ENCODE measurements at places on chromosomes 4 and X.

DNA sequence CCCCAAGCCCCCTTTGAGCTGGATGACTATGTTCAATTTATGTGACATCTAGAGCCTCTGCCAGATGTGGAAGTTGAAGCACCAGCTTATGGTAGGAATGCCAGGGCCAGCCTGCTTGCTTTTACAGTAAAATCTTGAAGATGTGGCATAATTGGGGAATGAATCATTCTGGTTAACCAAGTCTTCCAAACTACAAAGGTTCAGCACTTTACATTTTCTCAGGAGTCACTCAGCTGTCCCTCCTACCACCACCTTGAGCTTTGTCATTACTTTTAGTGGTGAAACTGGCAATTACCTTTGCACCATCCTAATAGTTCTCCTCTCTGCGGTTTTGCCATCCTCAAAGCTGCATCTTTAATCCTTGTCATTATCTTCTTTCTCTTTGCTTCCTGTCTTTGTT, 172.2 kb downstream of the HS6ST2 start:
- no peak for DNase-seq

DNA sequence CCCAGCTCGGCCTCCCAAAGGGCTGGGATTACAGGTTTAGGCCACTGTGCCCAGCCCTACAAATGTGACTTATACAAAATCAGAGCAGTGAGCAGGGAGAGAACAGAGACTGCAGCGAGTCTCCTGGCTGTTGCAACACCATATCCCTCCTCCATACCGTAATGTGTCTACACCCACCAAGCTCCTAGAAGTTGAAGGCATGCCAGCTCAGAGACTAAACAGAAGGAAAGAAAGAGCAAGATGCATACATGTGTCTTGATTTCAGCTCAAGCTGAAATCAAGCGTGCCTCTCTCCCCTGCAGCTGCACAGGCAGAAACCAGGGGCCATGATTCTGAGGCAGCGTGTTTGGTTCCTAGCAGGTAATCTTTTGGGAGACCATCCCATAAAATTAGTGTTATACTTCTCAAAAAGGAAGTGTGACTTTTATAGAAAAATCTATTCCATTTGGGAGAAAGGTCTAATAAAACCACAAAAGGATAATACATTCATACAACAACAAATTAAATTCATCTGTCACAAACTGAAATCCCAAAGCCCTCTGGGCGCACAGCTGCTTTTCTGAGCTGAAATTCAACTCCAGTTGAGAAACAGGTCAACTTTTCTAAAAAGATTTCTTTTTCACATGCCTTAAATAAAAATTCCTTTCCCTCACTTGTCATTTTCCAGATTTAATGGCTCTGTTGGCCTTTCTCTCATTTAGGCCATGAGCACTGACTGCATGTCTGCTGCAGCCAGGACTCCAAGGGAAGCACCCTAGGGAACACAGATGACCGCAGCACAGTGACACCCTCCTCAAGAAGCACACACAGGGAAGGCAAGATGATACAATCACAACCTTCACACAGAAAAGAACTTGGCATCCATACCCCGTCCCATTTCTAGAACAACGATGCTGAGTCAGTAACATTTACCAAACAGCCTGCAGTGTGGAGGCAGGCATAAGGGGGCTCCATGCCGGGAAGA, 34.4 kb downstream of the AFAP1 start:
- no peak for DNase-seq

DNA sequence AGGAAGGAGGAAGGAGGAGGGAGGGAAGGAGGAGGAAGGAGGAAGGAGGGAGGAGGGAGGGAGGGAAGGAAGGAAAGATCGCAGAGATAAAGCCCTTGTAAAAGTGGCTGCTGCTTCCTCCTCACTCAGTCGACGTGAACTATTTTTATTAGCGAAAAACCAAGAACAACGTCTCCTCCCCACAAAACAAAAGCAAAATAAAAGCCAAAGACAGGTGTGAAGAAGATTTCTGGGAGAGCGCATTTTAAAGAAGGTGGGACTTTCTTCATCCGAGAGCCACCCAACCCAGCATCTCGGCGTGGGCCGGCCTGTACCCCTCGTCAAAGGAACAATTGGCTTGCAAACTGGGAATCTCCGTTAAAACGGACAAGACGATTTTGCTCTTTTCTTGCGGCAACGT, 40.7 kb upstream of the ASMTL start:
- DNase-seq: no peak

DNA sequence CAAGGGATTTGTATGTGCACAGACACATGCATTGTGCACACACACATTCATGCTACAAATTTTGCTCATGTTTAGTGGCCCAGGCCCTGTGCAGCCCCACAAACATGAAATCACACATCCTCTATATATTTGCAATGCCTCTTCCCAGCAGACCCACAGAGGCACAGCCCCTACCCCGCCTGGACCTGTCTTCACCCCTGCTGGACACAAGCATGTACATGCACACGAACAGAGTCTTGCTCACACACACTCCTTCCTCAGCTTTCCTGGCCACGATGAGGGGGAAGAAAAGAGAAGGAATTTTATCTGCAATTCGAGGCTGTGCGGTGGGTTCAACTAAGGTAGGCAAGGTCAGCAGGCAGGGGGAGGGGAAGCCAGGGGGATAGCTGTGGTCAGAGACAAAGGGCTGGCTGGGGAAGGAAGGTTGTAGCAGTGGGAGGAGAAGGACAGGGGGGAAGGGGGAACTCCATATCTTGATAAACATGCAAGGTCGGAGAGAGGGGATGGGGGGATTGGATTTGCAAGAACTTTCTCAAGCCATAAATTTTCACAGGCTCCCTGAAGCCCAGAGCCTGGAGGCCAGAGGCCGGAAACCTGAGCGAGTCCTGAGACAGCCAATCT, 156.4 kb downstream of the EFNB1 start:
- no peak for DNase-seq

DNA sequence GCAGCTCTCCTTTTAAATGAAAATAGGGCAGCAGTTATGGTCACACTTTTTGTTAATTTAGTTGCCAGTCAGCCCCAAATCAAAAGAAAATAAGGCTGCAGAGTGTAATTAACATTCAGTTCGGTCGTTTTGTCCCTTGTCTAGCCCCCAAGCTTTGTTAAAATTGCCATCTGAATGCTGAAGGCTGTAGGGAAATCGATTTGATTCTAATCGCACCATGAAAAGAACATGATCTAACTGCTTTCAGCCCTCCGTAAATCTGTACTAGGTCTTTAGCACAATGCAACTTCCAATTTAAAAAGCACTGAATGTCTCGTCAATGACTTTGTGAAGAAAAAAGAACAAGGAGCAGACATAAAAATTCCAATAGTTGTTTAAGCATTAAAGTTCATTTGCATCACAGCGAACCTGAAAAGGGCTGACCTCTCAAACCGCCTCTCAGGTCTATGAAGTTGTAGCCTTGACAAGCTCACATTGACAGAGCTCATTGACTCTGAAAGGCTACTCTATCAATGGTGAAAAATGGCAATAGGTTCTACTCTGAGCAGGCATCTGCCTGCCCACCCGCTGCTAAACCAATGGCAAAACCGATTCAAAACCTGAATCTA, 48.9 kb downstream of the CHIC2 start:
- no peak for DNase-seq

DNA sequence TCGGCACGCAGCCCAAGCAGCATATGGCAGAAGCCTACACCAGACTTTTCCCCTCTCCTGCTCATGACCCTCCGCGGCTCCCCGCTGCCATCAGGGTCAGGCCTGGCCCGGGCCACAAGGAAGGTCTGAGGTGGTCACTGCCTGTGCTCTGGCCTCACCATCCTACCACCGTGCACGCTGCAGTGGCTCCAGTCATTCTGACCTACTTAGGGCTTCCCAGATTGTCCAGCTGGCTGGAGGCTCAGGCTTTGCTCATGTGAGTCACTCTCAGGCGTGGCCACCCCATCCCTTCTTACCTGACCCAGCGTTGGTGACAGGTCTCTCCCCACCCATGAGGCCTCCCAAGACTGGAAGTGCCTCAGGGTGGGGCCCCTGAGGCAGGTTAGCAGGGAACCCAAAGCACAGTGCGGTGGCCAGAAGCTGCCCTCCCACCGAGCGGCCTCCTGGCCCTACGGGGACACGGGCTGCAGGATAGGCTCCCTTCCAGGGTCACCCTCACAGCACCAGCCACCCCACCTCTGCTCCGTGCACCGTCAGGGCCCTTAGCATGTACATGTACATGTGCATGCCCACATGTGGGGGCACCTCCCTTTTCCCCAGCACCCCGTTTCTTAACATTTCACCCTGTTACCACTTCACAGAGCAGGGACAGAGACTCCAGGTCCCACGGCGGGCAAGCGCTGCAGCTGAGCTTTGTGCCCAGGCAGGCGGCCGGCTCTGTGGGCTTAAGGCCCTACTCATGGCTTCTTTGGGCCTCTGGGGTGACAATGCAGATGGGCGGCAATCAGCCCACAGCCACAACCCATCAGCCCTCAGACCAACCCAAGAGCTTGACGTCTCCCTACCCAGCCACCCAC, 2.2 kb downstream of the TREX2 start:
- DNase-seq: no peak

DNA sequence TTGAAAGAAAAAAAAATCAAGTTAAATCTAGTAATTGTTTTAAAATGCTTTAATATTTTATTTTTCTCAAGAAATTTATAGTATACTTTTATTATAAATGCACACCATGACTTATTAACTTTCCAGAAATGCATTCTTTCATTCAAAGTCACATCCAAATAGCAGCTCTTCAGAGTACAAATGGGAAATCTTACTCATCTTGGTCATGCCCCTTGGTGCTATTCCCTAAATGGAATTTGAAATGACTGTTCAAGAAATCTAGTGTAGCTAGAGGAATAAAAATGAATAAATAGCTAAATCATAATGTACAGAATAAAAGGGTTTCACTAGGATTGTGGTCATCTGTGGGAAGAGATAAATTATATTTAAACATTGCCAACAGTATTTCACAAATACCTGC, 1139.7 kb downstream of the PCDH18 start:
- DNase-seq: no peak

- DNase-seq: no peak
These were observed 4.7 kb downstream of the NUDT6 start for GRCh38 chr4:122917731-122918130.

GRCh38 chr4:2802618-2803531, 10.0 kb downstream of the SH3BP2 start:
- DNase-seq: no peak

Data from CD4-positive, alpha-beta T cell treated with Interleukin-15 for 4 hours (primary cell).